ENCODE measurements at places on chromosomes 6 and 20.
A peak's percentile ranks its signal among the peaks of the same experiment; 100 is the strongest.

- DNase-seq, result no peak
Measured at GRCh38 chr6:138485586-138486248, 13.6 kb downstream of the NHSL1 start.

GRCh38 chr20:31811796-31812728 is 7.1 kb upstream of the MYLK2 start:
- peak; percentile 63 for DNase-seq

DNA sequence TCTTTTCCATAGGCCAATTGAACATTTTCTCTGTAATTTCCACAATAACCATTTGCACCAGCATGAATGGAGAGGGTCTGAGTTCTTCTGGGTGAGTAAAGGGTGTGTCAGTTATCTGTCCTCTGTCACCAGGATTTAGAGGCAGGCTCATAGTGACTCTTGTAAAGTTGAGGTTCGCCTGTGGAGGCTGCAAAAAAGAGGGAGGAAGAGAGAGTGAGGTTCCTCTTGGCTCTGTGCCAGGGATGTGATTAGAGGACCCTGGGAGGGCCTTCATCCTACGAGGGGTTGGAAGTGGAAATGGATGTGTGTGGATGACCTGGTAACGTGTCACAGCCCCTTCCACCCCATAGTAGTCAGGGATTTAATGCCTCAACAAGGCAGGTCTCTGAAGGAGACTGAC is 242.0 kb downstream of the ESR1 start:
- DNase-seq, result no peak

- DNase-seq, result no peak
Measured at GRCh38 chr6:142183351-142183750, 36.3 kb downstream of the VTA1 start.

- DNase-seq, result peak; percentile 56
Measured at GRCh38 chr6:26571592-26572296, 25.0 kb upstream of the ABT1 start.

DNA sequence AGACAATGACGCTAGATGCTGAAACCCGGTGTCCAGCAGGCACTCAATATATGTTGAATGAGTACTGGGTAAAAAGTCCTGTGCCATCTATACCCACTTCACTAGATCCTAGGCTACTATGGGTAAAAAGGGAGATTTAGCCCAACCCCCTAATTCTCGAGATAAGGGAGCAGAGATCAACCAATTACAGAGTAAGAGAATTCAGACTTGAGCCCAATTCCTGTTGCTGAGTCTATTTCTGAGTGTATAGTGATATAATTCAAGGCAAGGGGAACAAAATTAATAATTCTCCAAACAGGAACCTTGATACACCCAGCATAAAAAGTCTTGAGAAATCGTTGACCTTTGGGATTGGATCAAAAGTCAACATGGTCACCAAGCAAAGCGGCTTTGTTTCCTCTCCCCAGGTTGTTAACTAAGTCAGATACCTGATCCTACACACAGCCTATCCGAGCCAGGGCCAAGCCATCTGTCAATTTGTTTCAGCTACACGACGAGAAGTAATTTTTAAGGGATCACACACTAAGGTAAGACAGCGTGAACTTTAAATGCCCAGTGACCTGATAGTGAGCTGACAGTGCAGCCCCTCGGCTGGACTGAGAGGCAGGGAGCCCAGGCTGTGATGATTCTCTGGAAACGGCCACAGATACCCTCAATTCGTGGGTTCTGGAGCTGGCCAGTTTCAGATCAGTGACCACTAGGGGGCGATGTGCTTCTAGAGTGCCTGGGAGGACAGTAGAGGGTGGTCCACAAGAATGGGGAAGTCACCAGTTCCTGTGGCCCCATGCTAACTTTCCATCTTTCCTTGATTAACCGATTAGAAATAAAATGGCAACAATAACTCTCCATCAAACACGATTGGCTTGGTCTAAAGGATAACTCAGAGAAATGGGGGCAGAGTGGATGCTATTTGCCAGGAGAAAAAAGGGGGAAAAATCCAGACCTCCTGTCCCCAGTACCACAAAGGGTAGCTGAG is 46.2 kb downstream of the SLC22A23 start:
- DNase-seq, result no peak

DNA sequence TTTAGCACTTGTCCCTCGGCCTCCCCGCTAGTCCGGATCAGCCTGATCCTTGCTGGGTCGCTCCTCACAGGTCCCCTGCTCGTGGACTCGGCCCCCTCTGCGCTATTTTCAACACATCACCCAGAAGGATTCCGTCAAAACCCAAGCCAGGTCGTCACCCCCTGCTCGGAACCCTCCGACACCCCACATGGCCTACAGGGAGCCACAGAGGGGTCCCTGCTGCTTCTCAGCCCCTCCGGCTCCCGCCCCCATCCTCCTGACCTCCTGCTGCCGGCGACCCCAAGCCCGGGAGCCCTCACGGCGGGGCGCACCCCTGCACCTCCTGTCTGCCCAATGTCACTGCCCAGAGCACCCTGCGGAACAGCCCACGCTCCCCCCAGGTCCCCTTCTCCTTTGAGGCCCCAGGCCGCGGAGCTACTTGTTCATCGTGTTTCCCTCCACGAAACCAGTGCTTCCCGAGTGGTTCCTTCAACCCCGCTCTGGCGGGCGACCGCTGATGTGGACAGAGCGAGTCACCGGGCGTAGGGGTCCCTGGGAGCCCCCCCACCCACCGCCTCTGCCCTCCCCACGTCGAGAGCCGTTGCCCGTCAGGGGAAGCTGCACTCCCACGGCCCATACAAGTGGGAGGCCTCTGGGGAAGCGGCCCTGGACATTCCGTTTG is 638 bp upstream of the MYL9 start:
- DNase-seq, result no peak

DNA sequence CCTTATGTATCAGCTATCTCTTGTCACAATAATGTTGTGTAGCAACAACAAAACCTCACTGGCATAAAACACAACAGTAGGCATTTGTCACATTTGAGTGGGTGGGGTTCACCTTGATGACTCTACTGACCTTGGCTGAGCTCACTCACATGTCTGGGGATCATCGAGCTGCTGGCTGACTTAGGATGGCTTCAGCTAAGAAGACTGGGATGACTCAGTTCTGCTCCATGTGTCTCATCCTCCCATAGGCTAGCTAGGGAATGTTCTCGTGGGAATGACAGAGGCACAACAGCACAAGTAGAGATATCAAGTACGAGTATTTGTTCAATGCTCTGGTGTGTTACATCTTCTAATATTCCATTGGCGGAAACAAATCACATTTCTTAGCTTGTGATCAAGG is 167.9 kb downstream of the PLCB1 start:
- DNase-seq, result no peak
